ENCODE measurements at places on chromosomes 2 and 18.

GRCh38 chr2:14557916-14558315 lies 74.6 kb upstream of the LRATD1 start:
- DNase-seq = no peak

GRCh38 chr2:47724221-47724981 lies 58.5 kb upstream of the MSH6 start:
- DNase-seq = no peak

- no peak for DNase-seq
Observed at GRCh38 chr2:7879483-7879835, 802.4 kb upstream of the ID2 start.

DNA sequence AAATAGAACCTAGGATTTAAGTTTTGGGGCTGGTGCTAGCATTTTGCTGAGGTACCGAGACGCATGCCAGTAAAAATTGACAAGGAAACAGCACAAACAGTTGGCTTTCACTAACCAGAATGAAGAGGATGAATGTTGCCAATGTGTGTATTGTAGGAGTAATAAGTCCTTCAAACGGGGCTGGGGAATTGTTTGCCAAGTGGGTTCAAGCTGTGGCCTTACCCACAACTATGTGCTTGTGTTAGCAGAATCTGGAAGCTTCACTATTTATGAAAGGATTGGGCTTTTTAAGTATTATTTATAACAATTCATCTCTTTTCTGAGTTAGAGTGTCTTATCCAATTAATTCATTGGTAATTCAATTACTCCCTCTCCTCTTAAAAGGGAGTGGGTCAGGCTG lies 15.0 kb upstream of the KIF5C start:
- no peak for DNase-seq

GRCh38 chr2:33008716-33009115 lies 62.0 kb downstream of the LTBP1 start:
- DNase-seq = no peak

- DNase-seq = no peak
Observed at GRCh38 chr2:227701556-227701955, 16.3 kb downstream of the SLC19A3 start.

DNA sequence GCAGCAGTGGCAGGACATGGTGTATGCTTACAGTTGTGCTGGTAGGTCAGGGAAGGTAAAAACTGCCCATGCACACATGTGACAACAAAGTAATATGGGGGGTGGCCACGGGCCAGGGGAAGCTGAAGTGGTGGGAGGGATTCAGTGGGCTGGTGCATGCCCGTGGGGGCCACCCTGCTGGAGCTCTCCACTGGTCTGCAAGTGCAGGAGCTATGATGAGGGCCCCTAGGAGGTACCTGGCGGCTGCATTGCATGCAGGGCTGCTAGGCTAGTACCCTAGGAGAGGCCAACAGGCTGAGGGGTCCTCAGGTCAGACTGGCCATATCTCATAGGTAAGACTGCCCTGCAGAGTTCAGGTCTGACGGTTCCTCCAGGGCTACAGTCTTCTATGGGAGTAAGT lies 265.9 kb downstream of the NUP35 start:
- DNase-seq = no peak

DNA sequence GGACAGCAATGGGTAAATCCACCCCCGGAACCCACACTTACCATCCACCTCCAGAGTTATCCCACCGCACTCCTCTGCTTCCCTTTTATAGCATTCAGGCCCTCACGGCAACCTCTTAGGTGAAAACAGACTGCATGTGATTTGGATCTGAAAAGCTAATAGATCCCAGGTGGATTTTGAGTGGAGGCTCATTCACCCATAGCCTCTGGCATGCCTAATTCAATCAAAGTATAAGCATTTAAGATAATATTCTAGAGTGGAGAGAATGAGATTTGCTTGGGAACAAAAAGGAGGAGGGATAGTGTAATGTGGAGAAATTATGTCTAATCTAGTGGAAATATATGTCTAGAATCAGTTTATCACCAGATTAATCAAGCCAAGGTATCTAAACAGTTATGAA lies 17.1 kb downstream of the SLC14A1 start:
- DNase-seq = no peak

GRCh38 chr2:167140330-167140729 lies 252.1 kb downstream of the XIRP2 start:
- DNase-seq = no peak

GRCh38 chr2:171592036-171592555 lies 69.8 kb downstream of the CYBRD1 start:
- no peak for DNase-seq

- peak; percentile 62 for DNase-seq
Observed at GRCh38 chr2:70946832-70947442, 11.2 kb downstream of the ATP6V1B1 start.

DNA sequence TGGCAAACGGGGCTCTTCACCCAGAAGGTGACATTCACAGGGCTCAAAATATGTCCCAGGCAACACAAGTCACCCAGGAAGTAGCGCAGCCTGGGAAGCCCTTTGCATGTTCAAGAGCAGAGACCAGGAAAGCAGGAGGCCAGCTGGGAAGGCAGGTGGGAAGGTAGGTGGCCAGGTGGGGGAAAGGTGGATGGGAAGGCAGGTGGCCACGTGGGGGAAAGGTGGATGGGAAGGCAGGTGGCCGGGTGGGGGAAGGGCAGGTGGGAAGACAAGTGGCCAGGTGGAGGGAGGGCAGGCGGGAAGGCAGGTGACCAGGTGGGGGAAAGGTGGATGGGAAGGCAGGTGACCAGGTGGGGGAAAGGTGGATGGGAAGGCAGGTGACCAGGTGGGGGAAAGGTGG lies 102.7 kb downstream of the ZNF516 start:
- DNase-seq = no peak

- no peak for DNase-seq
Observed at GRCh38 chr2:129847043-129847442, 132.4 kb upstream of the RAB6C start.

DNA sequence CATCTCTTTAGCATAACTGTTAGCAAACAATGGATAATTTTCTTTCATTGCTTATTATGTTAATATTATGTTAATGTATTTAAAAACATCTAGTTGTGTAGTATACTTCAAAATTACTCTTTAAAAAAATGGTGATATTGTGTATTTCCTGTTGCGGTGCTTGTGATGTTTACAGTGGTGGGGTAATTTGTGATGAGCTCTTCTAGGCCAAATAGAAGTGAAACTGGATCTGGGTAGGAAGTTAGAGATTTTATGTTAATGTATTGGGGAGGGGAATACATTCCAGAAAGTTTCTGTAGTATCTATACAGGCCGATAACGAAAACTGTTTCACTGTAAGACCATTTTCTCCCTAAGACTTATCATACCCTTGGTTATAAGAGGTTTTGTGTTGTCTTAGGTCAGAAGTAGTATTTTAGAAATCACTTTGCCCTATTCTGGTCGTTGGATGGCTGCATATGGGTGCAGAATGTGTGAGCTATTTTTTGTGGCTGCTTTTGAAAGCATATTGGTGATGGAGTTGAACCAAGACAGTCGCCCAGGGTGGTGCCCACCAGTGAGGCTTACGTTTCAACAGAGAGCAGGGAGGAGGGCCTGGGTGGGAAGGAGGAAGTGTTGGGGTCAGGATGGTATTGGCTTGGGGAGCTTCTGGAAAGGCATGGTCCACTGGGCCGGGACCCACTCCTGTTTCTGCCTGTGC lies 5.8 kb downstream of the TSHZ1 start:
- DNase-seq = no peak

DNA sequence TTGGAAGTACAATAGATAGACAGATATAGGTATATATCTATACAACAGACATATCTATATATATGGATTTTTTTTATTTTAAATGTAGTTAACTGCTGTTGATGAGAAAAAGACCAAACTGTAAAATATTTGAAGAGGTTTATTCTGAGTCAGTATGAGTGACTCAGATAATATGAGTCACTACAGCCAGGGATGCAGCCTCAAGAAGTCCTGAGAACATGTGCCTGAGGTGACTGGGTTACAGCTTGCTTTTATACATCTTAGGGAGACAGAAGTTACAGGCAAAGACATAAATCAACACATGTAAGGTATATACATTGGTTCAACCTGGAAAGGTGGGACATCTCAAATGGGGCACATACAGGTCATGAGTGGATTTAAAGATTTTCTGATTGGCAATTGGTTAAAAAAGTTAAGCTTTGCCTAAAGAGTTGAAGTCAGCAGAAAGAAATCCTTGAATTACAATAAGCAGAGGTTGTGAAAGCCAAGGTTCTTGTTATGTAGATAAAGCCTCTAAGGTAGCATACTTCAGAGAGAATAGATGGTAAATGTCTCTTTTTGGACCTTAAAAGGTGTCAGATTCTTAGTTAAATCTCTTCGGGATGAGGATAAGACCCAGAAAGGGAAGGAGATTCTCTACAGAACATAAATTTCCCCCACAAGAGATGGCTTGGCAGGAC lies 149.9 kb downstream of the RBM43 start:
- no peak for DNase-seq

DNA sequence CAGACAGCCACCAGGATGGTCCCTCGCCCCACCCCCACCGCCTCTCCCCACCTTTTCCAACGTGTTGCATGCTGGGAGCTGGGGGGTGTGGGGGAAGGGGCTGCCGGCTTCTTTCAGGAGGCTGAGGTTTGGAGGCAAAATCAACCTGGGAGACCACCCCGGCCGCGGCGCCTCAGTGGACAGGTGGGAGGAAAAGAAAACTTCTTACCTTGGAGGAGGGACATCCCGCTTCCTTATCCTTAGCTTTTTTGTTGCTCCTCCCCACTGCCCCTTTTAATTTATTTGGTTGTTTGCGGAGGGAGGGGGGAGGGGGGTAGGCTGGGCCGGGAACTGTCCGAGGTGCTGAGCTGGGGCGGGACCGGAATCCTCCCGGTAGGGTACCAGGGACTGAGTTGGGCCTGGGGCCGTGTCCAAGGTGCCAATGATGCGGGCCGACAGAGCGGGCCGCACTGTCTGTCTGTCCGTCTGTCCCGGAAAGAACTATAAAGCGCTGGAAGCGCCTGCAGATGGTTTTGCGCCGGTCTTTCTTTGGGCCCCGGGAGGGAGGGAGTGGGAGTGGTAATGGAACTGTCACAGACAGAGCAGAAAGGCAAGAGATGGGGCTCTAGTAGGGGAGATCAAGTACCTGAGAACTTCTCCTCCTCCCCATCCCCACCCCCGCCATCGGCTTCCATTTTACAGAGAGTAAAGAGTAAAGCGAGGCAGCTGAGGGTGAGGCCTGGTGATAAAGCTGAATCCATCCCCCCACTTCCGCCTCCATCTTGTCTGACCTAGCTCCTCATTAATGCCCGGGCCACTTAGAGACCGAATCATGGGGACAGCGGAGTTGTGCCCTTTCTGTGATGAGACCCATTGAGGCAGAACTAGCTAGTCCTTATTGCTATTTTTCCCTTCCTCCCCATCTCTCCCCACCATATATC lies 2.4 kb downstream of the CDK5R2 start:
- DNase-seq = no peak

DNA sequence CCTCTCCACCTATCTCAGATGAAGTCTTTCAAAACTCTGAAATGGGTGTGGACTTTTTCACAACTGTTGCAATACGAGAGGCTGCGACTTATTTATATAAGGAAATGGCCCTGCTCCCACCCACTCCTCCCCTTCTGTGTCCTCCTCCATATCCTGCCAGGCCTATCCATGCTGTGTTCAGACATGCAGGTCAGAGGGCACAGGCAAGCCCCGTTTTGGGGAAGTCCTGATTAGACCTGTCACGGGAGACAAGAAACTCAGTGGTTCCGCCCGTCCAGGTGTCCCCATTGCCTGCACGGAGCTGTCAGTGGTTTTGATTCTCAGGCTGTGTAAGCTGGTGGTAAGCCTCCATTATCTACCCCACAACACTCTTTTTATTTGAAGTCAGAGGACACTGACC lies 99.6 kb upstream of the MGAT5 start:
- DNase-seq = no peak

DNA sequence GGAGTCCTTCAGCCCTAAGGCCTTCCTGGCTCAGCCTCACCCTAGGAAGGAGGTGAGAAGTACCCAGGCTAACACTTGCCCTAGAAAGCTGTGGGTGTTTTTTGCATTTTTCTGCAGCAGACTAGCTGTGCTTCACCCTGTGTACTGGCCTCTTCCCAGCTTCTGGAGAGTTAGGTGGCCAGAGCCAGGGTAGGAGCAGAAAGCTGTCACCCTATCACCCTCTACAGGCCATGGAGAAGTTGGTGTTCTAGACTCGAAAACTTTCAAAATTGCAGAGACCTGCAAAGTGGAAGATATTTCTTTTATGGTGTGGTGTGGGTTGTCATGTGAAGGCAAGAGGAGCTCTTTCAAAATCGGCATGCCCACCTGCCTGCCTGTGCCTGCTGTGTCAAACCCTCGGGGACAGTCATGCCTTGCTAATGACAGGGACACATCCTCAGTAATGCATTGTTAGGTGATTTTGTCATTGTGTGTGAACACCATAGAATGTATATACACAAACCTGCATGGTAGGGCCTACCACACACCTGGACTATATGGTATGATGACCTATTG lies 29.8 kb downstream of the EHD3 start:
- no peak for DNase-seq

- peak; percentile 22 for DNase-seq
Observed at GRCh38 chr18:63850020-63850419, 37.5 kb upstream of the SERPINB2 start.

GRCh38 chr2:230225486-230225885 lies at the start of gene SP140:
SP140 (plus strand) TSS chr2:230225736; CDS start chr2:230225845, 109 bp downstream.
- peak; percentile 91 for DNase-seq

GRCh38 chr2:237269138-237269875 lies 144.7 kb downstream of the COL6A3 start:
- no peak for DNase-seq
